Naive B cell (primary cell): ENCODE measurements at places on chromosomes 6 and 20. TPM values are rescaled to one million over a fixed set of nuclear protein-coding genes. Genes with fewer than 3 reads are reported as not detected.

Gene ZSCAN23
- not detected for polyA plus RNA-seq

GRCh38 chr6:147201885-147202515 is 2.2 kb upstream of the STXBP5 start:
- no peak for DNase-seq

- DNase-seq = no peak
These were observed 20.7 kb upstream of the ELOVL2 start for GRCh38 chr6:11064836-11065235.

GRCh38 chr20:10488534-10488933 is 53.4 kb downstream of the SLX4IP start:
- DNase-seq = no peak

Gene GPLD1
- 2.2 TPM for polyA plus RNA-seq

DNA sequence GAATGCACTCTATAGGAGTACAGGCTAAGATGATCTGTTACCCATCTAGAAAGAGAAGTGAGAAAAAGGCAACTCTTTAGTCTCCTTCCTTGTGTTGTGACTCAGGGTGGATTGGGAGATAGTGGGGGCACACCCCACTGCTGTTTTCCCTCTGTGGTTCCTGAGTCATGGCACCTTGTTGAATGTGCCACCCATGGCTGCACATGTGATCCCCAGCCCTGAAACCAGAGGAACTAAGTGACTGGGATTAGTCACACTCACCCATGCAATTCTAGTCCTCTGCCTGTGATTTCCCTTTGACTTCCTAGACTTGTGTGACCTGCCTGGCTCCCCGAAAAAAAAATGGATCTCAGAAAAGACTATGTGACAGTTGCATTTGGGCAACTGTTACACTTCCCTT is 48.6 kb upstream of the HTR1B start:
- DNase-seq = no peak

GRCh38 chr6:4860387-4860786 is 84.2 kb downstream of the CDYL start:
- DNase-seq = no peak

Gene XKR7
- polyA plus RNA-seq = 0.03 TPM

Gene KHDC1L
- not detected for polyA plus RNA-seq

Gene SLC26A8
- not detected for polyA plus RNA-seq

DNA sequence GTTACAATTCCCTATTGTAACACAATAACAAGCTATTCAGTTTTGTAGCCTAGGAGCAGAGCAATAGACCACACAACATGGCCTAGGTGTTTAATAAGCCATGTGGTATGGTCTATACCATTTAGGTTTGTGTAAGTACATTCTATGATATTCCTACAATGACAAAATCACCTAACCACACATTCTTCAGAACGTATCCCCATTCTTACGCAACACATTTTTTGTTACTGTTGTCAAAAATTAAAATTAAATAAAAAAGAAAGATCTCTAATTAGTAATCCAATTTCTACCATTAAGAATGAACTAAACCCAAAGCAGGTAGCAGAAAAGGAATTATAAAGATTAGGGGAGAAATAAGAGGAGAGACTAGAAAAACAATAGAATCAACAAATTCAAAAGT is 44.0 kb downstream of the RANBP9 start:
- DNase-seq = no peak

DNA sequence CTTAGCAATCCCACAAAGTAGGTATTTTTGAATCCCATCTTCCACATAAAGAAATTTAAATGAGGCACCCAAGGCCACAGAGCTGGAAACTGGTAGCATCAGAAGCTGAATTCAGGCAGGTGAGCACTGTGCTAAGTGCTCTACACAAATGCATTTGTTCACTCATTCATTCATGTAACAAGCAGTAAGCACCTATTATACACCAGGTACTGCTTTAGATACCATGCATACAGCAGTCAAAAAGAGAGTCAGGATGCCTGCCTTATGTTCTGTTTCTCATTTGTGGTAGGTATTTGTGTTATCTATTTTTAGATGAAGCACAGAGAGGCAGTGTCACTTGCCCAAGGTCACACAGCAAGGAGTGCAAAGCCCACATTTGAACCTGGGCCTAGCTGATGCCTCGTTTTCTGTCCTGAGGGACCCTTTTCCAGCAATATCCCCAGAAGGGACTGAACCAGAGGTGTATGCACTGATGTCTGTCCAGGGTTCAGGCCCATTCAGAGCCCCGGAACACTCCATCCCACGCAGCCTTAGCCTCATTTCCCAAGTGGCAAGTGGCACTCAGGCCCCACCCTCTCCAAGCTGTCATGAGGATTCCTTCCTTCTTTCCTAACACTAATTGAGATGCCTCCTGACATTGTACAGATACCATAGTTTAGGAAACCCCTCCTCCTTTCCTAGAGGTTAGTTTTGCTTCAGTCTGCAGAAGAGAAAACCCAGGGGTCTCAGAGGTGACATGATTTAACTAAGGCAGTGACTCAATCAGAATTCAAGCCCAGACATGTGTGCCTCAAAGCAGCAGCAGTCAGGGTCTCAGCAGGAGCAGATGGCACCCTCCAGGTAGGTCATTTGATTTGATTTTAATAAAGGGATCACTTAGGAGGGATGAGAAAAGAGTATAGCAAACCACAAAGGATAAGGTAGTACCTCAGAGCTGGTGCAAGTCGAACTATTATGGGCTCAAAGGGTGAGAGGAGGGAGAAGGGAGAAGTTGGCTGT is 61.2 kb upstream of the SIRPA start:
- no peak for DNase-seq

Gene C20orf144
- not detected for polyA plus RNA-seq

- no peak for DNase-seq
These were observed 14.3 kb downstream of the ITPA start for GRCh38 chr20:3223651-3223993.

DNA sequence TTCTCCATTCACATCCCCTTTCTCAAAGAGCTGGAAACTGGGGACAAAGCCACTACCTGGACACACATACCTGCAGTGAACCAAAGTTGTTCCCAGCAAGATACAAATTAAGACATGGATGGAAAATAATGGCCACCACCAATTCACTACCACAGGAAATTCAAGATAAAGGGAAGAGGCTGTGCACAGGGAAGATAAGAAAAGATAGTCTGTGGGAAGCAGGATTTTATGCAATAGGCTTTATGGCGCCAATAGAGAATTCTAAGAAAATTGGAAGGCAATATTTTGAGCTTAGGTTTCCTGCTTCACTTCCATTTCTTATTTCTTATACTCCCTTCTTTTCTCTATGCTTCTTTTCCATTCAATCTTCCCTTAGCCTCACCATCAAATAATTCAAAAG is 9.9 kb downstream of the GPX6 start:
- DNase-seq = no peak

- no peak for DNase-seq
These were observed 165.1 kb upstream of the PROKR2 start for GRCh38 chr20:5481872-5482271.

- no peak for DNase-seq
These were observed 548.5 kb downstream of the CD83 start for GRCh38 chr6:14665827-14666724.

DNA sequence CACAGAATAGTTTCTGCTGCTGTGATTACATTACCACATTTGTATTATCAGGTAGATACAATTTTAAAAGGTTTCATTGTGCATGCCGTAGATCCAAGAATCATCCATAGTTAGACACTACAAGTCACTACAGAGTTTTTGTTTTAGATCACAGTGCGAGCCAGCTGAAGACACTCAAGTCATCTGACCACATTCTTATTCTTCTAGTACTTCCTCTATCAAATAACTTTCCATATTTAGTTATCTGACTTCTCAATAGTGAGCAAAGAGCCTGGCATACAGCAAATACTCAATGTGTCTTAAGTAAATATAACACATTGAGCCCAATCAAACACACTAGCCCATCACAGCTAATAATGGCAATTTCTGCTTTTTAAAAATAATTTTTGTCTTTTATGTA is 195.4 kb downstream of the ASCC3 start:
- no peak for DNase-seq

DNA sequence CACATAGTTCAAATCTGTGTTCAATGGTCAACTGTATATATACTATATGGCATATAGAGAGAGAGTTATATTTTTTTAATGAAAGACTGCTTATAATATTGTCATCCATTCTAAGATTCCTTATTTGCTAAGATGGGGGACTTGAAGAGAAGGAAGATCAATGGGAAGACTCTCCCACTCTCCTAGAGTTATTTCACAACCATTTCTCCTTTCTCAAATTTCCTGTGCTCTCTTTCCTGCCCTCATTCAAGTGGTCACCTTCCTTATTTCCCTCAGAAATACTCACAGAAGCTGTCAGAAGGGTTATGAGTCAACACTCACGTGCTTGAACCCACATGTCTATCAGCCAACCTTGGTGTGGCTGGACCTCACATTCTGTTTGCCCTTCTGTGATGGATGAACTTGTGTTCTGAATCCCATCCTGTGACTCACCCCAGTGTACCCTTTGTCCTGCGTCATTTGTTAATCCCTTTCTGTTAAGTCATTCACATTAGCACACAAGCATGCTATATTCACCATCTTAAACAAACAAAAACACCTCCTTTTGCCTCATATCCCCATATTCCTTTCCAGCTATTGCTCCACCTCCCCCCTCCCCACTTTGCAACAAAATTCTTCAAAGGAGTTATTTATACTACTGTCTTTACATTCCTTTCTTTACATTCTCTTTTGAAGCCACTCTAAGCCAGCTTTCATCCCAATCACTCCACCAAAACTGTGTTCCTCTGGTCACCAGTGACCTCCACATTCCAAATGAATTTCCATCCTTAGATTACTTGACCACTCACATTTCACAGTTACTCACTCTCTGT is 279.3 kb upstream of the TCF21 start:
- DNase-seq = no peak

DNA sequence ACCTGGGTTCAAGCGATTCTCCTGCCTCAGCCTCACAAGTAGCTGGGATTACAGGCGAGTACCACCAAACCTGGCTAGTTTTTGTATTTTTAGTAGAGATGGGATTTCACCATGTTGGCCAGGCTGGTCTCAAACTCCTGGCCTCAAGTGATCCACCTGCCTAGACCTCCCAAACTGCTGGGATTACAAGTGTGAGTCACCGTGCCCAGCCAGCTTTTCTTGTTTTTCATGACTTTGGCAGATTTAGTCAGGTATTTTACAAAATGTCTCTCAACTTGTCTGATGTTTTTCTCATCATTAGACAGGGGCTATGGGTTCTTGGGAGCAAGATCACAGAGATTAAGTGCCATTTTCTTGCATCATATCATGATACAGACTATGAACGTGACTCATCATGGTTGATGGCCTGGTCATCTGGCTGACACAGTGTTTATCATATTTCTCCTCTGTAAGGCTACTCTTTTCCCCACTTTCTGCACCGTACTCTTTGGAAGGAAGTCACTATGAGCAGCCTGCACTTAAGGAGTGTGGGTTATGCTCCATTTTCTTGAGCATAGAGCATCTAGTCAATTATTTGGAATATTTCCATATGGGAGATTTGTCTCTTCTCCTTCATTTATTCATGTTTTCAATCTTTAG is 67.8 kb downstream of the RNF182 start:
- no peak for DNase-seq

Gene FKBP1C
- not detected for polyA plus RNA-seq

Gene ADA
- polyA plus RNA-seq = 7.6 TPM

GRCh38 chr6:133128191-133128590 is 113.0 kb upstream of the EYA4 start:
- DNase-seq = no peak

Gene ETV7
- not detected for polyA plus RNA-seq

DNA sequence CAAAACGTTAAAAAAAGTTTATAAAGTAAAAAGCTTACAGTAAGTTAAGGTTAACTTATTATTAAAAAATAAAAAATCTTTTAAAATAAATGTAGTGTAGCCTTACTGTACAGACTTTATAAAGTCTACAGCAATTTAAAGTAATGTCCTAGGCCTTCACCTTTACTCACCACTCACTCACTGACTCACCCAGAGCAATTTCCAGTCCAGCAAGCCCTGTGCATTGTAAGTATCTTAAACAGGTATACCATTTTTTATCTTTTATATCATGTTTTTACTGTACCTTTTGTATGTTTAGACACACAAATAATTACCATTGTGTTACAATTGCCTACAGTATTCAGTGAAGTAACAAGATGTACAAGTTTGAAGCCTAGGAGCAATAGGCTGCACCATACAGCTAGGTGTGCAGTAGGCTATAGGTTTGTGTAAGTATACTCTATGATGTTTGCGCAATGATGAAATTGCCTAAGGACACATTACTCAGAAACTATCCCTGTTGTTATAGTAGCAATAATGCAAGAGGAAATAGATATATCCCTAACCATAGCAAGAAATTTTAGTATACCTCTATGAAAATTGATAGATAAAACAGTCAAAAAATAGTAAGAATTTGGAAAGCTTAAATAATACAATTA is 39.5 kb downstream of the FBXO5 start:
- no peak for DNase-seq

Gene SLC22A1
- polyA plus RNA-seq = not detected

GRCh38 chr6:94361304-94362060 is 942.1 kb upstream of the EPHA7 start:
- DNase-seq = no peak

GRCh38 chr6:90384720-90385119 is 88.1 kb upstream of the BACH2 start:
- DNase-seq = no peak

- peak; percentile 89 for DNase-seq
These were observed 4.4 kb downstream of the CD83 start for GRCh38 chr6:14121936-14122344.

Gene IL20RA
- not detected for polyA plus RNA-seq

Gene DST
- not detected for polyA plus RNA-seq

- no peak for DNase-seq
These were observed 62.9 kb downstream of the CARMIL1 start for GRCh38 chr6:25341923-25342619.

Gene TOMM34
- 45.3 TPM for polyA plus RNA-seq

DNA sequence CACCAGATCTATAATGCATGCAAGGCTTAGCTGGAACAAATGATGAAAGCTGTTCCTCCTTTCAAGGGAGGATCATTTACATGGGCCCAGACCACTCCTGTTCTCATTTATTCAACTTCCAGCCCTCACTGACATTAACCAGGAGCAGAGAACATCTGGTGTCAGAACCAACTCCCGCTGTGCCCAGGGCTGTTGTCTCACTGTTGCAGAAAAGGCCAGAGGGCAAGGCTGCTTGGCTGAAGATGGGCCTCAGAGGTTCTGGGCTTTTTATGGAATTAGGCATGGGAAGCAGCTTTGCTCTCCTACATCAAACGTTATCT is 164.2 kb downstream of the GMPR start:
- DNase-seq = no peak
